ENCODE measurements at places on chromosomes 5 and 9.

GRCh38 chr9:110922145-110922544 lies 116.1 kb downstream of the LPAR1 start:
- DNase-seq: no peak

DNA sequence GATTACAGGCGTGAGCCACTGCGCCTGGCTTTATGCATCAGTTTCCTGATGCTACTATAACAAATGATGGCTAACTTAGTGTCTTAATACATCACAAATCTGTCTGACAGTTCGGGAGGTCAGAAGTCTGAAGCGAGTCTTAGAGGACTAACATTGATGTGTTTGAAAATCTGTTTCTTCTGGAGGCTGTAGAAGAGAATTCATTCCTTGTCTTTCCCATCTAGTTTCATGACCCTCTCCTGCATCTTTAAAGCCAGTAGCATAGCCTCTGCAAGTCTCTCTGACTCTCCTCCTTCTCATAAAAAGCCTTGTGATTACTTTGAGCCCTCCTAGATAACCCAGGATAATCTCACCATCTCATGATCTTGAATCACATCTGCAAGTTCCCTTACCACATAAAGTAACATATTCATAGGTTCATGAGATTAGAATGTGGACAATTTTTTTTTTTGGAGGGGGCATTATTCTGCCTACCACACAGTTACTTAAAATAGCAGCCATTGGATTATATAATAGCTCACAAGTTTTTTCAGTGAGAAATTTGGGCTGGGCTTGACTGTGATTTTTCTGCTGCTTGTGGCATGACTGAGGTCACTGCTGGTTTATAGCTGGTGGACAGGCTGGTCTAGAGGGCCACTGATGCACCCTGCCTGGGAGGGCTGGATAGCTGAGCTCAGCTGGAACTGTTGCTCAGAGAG lies 134.8 kb downstream of the FBXL7 start:
- no peak for DNase-seq

DNA sequence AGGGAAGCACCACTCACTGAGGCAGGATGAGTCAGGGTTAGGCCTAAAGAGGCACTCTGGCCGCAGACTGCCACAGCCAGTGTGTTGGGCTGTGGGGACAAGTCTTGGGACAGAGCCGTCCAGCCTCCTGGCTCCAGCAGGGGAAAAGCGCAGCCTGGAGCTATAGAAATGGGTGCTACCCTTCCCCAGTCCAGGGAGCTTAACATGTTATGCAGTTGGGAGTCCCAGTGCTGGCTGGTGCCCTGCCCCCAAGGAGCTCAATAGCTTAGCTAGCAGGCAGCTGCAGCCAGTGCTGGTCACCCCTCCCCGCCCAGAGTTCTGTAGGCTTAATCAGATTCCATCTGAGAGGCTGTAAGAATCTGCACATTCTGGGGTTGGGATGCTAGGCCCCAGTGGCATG lies 399.6 kb upstream of the TUSC1 start:
- DNase-seq: no peak

DNA sequence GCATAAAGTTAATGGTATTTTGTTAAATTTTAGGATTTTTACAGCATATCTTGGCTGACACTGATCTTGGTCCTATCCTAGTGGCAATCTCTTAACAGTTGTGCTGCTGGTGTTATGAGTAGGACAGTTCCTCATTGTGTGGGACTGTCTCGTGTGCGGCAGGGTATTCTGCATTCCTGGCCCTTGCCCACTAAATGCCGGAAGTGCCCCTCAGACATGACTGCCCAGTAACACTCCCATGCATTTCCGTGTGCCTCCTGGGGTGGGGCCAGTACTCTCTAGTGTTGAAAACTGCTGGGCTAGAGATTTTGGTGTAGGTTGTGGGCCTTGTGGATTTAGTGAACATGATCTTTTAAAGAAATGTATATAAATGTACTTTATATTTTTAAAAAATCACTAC lies 227.1 kb upstream of the DMRT1 start:
- no peak for DNase-seq

DNA sequence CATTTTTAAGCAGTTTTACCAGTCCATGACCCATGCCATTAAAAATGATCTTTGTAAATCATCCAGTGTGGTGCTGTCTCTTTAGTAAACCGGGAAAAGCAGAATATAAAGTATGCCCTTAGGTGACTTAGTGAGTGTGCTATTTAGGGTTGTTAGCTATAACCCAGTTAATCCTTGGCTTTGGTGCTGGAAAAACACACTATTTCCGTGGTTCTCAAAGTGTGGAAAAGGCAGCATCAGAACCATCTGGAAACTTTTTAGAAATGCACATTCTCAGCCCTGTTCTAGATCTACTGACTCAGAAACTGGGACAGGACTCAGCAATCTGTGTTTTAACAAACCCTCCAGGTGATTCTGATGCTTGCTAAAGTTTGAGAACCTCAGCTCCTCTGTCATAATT lies 123.6 kb upstream of the ZNF608 start:
- DNase-seq: no peak

DNA sequence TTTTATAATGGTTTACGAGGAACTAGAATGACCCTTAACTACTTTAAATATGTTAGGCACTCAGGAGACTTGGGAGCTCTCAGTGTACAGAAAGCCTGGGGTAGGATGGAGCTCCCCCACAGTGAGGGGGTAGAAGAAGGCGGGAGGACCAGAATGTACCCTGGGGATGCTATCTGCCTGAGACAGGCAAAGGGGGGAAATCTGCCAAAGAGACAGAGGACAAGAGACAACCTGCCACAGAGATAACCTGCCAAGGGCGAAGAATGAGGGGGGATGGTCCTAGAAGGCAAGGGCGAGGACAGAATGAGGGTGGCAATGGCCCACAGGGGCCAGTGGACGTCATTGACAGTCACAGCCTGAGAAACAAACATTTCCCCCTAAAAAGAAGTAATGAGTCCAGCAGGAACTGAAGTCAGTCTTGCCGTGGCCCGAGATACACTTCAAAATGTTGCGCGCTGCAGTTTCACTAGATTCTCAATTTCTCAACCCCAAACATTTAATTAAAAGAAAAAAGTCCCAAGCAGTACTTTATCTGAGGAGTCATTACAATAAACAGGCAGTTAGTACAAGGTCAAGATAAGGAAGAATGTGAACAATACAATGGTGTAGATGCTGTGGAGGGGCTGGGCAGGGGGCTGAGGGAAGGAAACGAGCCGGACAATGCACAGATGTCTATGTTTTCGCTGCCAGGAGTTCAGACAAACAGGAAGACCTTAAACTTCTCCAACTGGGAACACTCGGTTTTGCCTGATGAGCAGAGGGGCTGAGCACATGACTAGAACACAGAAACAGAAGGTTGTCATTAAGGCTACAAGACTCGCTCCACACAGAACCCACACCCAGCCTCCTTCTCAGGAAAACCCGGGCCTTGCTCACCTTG lies 125.0 kb downstream of the LHFPL2 start:
- no peak for DNase-seq

GRCh38 chr5:107860044-107860443 lies 189.3 kb upstream of the EFNA5 start:
- no peak for DNase-seq

DNA sequence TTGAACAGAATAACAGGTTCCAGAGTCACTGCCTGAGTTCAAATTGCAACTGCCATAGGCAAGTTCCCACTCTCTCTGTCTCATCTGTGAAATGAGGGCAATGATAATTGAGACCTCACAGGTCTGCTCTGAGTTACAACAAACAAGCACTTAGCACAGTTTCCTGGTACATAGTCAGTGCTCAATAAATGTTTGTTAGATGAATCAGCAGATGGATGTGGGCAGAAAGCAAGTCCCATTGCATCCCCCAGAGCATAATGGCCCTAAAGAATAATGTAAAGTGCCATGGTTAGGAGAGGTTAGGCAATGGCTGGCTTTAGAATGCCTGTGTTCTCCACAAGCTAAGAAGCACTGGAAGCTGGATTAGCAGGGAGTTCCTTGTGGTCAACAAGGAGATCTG lies 136.5 kb upstream of the LARP1 start:
- no peak for DNase-seq

DNA sequence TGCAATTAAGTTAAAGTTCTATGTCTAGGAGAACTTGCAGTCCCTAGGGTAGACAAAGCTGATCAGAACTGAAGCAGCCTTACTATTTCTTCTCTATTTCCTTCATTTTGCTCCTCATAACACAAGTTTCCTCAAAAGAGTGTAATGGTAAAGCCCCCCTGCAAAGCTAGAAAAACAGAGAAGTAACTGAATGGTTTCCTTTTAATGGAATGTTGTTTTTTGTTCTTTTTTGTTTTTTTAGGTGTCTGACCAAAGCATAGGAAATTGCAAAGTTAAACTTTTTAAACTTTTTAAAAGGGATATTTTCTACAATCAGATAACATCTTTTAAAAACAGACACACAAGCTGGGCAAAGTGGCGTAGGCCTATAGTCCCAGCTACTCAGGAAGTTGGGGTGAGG lies 145.7 kb downstream of the TLE1 start:
- DNase-seq: no peak

- no peak for DNase-seq
Observed at GRCh38 chr5:107812570-107813141, 141.9 kb upstream of the EFNA5 start.

GRCh38 chr9:27808864-27809263 lies 235.6 kb upstream of the C9orf72 start:
- no peak for DNase-seq

- DNase-seq: no peak
Observed at GRCh38 chr5:124887223-124887622, 140.8 kb upstream of the ZNF608 start.

- DNase-seq: no peak
Observed at GRCh38 chr9:135965124-135965756, 4.1 kb upstream of the UBAC1 start.

DNA sequence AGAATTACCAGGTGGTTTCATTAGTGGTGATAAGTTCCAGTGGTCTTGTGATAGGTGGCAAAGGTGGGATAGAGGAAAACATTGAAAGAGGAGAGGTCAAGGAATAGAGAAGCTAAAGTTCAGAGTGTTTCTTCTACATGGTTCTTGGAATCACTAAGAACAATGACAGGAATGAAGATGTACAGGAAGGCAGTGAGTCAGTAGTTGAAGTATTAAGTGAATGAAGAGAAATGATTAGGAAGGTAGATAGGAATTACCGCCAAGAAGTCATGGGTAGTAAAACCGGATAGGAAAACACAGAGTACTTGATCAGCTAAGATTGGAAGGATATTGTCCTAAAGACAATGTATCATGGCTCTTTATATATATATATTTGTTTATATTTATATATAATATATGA lies 37.9 kb upstream of the RASA1 start:
- no peak for DNase-seq

- DNase-seq: no peak
Observed at GRCh38 chr9:79259858-79260257, 311.9 kb upstream of the TLE4 start.

DNA sequence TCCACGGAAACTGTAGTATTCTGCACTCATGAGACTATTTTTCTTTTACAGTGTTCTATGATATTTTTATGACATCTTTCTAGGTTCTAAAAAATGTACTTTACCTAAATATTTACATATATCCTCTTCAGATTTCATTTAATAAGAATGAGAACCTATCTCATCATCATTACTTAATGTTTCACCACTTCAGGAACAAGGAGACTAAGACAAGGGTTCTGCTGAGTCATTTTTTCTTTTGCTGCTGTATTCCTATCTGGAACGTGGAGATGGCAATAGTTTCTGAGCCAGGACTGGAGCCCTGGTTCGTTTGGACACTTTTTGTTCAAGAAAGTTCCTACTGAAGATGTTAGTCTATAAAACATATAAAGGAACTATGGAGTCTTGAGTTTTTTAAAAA lies 258.2 kb upstream of the MAP3K1 start:
- DNase-seq: no peak

GRCh38 chr9:124800306-124801259 lies 23.6 kb downstream of the OLFML2A start:
- DNase-seq: no peak

GRCh38 chr9:134343637-134344036 lies 17.4 kb downstream of the RXRA start:
- DNase-seq: no peak

- DNase-seq: no peak
Observed at GRCh38 chr5:131627207-131627865, 7.7 kb downstream of the RAPGEF6 start.

DNA sequence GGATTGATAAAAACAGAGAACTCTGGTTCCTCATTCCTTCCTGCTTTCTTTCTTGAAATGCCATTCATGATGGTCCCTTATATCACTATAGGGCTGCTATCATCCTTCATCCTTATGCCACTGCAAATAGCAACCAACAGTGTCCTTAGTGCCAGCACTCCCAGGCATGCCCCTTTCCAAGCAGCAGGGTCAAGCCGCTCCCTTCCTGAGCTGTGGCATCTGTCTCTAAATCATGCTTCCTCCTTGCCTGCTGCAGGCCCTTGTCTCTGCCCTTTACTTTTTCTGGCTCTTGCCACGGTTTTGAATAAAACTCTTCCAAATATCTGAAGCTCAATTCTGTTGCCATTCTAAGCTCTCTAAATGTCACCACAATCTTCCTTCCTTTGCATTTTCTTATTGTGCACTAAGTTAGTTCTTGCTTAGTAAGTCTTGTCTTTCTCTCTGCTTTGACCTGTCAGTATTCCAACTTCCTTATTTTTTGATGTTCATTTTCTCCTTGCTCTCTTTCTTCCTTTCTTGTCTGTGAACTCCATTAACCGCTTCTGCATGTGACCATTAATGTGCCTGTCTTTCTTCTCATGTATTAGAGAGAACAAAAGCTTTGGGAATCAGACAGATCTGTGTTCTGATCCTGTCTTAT lies 19.9 kb downstream of the TLR4 start:
- DNase-seq: no peak

DNA sequence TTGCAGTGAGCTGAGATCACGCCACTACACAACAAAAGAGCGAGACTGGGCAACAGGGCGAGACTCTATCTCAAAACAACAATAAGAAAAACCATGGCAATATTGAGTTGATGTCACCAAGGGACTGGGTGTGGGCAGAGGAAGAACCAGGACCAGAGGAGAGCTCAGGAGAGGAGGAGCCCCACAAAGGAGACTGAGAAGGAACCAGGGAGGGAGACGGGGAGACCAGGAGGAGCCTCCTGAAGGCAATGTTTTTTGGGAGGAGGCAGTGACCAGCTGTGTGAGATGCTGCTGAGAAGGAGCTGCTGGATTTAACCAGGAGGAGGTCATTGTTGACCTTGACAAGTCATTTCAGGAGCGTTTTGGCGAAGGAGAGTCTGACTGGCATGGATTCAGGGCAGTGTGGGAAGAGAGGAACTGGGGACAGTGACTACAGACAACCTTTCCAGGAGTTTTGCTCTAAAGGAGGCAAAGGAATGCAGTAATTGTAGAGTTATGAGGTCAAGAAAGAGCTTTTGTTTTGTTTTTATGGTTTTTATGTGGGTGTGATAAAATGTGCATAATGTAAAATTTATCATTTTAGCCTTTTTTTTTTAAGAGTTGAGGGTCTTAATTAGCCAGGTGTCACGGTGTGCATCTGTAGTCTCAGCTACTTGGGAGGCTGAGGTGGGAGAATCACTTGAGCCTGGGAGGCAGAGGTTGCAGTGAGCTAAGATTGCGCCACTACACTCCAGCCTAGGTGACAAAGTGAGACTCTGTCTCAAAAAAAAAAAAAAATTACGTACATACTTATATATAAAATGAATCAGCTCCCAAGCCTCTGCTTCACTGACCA lies 17.9 kb downstream of the TRUB2 start:
- DNase-seq: no peak
